ENCODE measurements at places on chromosomes 6 and 20.

DNA sequence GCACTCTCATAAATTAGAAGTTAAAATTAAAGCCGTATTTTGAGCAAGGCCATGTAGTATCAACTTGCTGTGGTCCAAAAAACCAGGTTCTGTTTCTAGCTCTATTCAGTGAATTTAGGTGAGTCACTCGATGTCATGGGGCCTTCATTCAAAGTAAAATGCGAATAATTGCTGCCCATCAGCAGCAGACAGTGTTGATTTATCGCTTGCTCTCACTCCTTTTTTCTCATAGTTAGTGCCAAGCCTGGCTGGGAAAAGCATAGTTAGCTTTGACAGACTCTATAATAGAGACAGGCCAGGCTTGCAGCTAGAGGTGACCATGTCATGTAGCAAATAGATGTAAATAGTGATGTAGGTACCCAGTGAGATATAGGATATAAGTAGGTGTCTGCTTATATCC is 136.0 kb downstream of the EDN1 start:
- DNase-seq, result no peak

GRCh38 chr6:23175391-23175790 is 606.0 kb downstream of the HDGFL1 start:
- DNase-seq, result no peak

- DNase-seq, result no peak
Observed at GRCh38 chr20:47309806-47310426, 46.6 kb downstream of the ZMYND8 start.

GRCh38 chr20:39716796-39717341 is 754.7 kb downstream of the DHX35 start:
- no peak for DNase-seq

DNA sequence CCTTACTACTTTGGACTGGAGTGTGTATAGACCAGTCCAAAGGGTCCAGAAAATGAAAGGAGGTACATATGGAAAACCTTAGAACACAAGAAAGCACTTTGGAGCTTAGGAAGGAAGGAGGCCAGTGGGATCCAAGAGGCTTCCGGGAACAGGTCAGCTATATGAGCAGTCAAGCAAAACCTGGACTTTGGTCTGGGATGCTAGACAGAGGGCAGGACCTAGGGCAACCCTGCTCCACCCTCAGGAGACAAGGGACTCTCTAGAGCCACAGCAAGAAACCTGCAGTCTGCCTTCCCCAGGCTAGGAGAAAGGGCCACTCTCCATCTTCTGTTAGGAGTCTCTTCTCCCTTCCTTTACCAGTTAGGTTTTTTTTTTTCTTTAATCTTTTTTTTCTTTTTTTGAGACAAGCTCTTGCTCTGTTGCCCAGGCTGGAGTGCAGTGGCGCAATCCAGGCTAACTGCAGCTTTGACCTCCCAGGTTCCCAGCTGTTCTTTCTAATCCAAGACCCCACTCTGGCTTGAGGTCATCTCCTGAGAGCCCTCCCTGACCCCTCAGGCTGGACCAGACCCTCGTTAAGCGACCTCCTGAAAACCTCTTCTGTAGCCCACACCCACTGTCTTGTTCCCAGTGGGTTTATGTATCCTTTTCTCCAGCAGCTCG is 4.6 kb downstream of the KCNK5 start:
- DNase-seq, result no peak

DNA sequence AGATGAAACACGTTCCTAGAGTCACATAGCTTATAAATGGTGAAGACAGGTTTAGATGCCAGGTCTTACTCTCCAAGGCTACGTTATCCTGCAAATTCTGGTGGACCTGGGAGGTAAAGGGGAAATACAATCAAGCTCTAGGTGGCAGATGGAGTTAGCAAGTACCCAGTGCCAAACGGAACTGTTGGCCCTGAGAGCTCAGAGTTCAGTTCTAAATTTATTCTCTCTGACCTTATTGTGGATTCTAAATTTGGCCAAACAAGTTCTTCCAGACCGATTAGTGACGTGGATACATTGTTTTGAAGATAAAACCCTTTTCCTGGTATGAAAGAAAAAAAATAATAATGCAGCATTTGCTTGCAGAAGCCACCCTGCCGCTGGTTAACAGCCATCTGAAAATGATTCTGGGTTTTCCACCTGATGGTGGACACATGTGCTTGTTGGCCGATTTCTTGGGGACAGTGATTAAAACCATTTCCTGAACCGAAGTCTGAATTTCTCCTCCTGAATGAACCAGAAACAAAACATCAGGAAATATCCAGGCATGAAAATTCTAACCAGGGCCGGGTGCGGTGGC is 32.5 kb downstream of the RIPOR3 start:
- no peak for DNase-seq

- no peak for DNase-seq
Observed at GRCh38 chr6:140817176-140817575, 1315.5 kb upstream of the GJE1 start.

DNA sequence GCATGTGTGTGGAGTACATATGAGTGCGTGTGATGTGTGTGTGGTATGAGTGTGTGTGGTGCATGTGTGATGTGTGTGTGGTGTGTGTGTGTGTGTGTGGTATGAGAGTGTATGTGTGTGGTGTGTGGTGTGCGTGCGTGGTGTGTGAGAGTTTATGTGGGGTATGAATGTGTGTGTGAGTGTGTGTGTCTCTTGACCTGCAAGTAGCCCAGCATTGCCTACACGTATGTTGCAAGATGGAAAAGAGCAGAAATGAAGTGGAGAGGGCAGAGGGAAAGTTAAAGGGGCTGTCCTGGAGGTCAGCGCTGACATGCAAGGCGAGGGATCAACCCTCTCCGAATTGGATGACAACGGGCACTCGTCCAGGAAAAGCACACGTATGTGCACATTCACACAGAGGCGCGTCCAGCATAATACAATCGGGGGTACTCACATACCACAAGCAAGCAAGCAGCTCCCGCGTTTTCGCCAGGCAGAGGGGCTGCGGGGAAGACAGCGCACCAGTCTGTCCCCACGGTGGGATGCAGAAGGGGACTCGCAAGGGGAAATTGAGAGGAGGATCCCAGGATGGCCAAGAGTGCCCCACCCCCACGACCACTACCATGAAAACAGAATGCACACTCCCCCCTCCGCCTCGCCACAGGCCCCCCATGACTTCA is 174.5 kb upstream of the AFDN start:
- no peak for DNase-seq

DNA sequence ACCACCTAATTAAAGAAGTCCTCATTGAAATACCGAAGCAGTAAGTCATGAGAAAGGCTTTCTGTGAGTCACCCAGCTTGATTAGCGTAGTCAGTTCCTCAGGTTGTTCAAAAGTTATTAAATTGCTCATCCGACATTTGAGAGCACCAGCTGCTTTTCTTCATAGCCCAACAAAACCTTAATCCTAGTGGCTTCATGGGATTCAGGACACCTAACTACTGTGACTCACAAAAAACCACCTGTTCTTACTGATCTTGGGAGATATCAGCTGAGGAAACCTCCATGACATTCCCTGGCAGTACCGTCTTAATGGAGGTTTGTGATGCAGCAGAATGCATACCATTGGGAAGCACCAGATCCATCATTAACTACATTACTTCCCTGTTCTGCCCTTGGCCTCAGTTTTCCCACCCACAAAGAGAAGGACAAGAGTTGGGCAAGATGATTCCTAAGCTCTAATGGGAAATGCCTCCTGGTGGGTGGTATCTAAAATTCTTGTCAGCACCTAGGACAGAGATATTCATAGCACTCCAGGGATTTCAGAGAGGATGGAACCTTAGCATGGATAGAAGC is 103.8 kb downstream of the KHDC1L start:
- DNase-seq, result no peak

- DNase-seq, result peak; percentile 73
Observed at GRCh38 chr6:30647242-30648116, 546 bp downstream of the C6orf136 start.

DNA sequence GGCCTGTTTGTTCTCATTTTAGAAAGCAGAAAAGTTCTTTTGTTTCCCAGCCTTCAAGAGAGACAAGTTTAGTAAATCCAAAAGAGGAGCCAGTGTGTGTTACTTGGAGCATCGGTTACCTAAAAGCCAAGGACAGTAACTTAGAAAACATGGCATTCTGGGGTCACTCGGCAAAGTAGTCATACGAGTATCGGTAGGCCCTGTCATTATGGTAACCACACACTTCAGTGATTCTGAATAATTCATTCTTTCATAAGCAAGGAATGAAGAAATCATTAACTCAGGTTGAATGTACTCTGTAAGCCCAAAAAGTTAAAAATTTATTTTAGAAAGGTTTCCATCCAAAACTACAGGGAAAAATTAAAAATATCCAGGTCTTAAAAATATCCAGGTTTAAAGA is 34.0 kb downstream of the CNKSR3 start:
- DNase-seq, result no peak

DNA sequence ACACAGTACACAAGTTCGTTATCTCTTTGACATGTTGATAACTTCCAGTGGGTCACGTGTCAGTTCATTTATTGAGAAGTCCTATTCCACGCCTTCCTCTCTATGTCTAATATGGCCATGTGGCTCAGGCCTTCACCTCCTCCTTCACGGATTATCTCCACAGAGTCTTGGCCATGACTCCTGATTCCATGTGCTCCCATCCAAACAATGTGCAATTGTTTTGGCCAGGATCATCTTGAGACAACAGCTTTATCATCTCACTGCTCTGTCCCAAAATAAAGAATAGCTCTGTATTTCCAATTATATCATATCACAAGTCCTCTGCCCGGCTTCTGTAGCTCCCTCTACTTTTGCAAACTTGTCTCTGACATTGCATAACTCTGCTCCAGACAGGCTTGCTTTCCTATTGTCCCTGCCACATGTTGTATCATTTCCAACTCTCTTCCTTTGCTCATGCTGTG is 11.1 kb upstream of the TXNDC5 start:
- DNase-seq, result no peak

- peak; percentile 40 for DNase-seq
Observed at GRCh38 chr20:31602779-31603441, 2.2 kb upstream of the ID1 start.

DNA sequence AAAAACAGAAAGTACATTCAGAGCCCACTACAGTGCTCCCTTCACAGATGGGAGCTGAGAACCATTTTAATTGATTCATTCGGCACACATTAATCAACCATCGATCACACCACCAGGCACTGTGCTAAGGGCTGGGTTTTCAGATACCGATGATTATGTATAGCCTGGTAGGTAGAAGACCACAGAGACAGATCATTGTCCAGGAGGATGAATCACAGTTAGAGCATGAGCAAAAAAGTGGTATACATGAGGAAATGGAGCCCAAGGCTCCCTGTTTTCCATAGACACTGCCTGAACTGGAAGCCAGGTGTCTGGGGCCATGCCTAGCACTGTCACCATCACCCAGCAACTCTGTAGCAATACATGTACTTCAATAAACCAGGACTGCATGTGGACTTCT is 9.0 kb upstream of the PRDM1 start:
- DNase-seq, result no peak

DNA sequence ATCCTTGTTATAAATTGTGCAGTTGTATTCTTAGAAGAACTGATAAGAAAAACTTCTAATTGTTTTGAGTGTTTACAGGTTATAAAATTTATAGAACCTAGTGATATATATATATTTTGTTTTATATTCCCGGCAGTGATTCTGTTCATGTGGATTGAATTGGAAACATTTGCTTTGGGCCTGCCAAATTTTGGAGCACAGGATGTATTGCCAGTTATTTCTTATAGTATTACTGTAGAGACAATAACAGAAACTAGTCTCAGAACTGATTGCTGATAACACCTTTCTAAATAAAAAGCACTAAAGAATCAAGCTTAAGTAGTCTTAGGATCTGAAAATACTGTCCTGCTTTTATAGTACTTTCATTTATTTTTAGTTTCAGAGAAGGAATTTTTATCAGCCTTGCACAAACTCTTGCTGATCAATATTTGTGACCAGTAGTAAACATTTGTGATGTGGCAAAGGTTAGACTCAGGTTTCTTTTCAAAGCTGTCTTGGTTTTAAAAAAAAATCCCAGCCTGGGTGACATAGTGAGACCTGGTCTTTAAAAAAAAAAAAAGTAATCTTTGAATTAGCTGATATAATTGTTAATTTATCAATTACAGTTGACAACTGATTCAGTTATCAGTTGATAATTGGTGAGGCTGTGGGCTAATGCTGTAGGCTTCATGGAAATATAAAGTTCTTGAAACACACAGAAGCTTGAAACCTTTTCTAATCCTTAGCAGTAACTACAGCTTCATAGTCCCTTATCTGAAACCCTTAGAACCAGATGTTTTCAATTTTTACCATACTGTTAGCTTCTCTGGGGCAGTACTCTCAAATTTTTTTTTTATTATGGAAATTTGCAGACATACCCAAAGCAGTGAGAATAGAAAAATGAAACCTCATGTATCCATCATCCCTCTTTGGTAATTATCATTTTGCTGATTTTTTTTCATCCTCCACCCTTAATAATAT is 42.4 kb downstream of the RNGTT start:
- DNase-seq, result no peak

DNA sequence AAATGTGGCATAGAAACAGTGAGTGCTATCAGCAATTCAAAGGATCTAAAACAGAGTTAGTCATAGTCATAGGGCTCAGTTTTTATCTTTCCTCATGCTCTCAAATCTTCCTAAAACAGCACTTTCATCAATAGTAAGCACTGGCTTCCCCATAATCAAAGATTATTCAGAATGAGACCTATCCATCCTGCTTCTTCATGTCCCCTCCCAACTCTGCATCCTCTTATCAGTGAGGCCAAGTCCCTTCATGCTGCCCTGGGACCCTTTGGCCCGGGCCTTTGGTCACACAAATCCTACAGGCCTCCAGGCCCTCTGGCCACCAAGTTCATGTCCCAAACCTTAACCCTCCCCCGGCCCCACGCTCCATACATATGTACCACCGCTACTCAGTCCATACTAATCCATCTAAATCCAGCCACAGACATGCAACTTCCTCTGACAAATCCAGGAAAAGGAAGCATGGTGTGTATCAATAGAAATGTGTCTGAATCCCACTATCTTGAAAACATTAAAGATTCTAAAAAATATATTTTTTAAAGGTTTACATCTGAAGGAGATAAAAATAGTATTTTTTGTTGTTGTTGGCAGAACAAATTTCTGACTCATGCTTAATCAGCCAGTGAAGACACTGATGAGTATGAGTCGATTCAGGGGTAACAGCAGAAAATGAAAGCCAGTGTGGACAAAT is 143.5 kb downstream of the PDE7B start:
- DNase-seq, result no peak

DNA sequence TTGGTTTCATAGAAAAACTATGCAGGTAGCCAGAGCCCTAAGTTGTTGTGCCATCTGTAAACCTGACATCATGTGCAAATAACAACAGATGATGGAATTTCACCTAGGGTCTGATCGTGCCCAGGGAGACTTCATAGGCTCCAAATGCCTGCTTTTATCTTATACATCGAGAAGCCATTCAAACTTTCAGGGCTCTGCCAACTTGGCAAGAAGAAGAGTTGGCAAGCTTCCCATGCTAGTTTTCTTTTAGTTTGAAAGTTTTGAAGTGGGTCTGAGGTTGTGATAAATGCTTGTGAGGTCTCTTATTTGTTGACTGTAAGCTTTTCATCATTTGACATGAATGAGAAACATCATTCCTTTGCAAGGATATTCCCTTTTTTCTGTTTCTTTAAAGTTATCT is 175.4 kb upstream of the FLRT3 start:
- no peak for DNase-seq

DNA sequence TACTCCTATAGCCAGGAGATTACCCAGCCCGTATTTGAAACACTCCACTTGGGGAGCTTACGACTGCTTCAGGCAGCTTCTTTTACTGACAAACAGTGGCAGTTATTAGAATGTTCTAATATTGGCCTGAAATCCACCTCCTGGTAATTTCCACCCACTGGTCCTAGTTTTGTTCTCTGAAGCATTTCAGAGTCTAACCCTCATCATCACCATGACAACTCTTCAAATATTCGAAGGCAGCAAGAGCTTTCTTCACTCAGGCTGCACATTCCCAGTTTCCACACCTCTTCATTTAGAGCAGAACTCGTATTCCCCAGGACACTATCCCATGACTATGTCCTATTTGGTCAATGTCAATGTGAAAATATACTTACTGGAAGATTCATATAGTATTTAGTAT is 325.6 kb downstream of the UBE3D start:
- DNase-seq, result no peak

Measured in stimulated activated CD8-positive, alpha-beta memory T cell treated with anti-CD3 and anti-CD28 coated beads, Interleukin-2, amount 100 ng/mL, for 48 hours (primary cell).